Caki2 (cell line): ENCODE measurements at places on chromosomes 6 and 20.

DNA sequence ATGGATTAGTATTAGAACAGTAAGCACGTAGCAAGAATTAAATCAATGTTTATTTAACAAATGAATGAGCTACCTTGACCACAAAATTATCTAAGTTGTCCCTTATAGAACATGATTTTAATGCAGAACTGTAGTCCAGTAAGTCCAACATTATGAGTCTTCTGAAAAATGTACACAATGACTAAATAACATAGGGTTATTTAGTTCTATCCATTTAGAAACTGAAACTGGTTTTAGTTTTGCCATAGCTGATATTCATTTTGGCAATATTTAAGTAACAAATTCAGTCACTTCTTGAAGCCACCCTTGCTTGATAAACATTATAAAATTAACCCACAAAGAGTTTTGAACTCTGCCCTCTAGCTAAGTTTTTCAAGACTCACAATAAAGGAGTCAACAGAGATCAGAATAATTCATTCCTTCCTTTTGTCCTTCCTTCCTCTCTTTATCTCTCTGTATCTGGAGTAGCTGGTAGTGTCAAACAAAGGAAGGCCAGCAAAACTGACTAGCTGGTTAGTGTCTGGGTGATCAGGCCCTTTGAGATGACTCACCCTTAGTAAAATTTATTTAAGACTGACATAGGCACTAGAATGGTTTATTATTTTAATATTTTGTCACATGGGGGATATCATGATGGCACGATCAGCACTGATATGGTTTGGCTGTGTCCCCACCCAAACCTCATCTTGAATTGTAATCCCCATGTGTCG lies 115.1 kb downstream of the BTBD9 start:
- DNase-seq = no peak

DNA sequence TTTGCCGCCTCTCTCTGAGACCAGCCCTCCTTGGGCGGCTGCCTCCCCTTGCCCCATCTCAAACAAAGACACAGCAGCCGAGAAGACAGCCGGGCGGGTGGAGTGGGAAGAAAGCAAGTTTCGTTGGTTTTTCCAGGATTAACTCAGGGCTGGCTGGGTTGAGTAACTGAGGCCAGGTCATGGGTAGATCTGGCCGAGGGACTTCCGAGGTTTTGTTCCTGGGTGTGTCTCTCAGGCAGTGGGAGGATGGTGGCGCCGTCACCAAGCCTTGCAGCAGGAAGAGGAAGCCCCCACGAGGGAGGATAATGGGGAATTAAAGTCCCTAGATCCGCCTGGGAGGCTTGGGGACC lies 167.2 kb downstream of the TTLL2 start:
- no peak for DNase-seq

DNA sequence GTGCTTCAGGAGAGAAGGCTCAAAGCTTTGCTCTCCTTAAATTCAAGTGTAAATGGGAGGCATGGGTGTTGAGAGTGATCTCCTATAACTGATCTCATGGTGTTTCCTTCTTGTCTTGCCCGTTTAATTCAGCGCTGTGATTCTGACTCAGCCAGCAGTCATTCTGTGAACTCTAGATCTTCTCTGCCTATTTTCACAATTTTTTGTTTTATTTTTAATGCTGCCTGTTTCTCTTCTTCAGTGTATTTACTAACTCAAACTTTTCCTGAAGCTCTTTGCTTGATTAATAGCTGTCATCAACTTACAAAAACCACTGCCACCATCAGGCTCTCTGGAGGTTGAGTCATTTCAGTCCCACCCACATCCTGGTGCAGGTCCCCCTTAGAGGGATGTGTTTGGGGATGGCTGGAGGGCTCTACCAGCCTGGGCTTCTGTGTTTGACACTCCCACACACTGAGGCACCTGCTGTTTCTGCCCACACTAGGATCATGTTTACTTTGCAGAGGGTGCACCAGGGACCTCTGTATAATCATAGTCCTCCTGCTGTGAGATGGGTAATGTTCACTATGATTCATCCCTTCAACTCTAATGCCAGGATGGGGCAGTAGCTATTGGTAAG lies 94.0 kb downstream of the SHLD1 start:
- DNase-seq = peak; percentile 59

GRCh38 chr6:148249160-148249559 lies 93.5 kb upstream of the SASH1 start:
- DNase-seq = no peak

GRCh38 chr6:149334201-149334600 lies 16.7 kb downstream of the TAB2 start:
- DNase-seq = no peak

DNA sequence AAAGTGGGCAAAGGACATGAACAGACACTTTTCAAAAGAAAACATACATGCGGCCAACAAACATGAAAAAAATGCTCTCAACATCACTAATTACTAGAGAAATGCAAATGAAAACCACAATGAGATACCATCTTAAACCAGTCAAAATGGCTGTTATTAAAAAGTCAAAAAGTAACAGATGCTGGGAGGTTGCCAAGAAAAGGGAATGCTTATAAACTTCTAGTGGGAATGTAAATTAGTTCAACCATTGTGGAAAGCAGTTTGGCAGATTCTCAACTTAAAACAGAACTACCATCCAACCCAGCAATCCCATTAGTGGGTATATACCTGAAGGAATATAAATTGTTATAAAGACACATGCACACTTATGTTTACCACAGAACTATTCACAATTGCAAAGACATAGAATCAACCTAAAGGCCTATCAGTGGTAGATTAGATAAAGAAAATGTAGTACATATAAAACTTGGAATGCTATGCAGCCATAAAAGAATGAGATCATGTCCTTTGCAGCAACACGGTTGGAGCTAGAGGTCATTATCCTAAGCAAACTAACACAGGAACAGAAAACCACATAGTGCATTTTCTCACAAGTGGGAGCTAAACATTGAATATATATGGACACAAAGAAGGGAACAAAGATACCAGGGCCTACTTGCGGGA lies 16.3 kb downstream of the CENPQ start:
- no peak for DNase-seq
